GOT3 (cell line): ENCODE measurements at places on chromosomes 7 and 10.

DNA sequence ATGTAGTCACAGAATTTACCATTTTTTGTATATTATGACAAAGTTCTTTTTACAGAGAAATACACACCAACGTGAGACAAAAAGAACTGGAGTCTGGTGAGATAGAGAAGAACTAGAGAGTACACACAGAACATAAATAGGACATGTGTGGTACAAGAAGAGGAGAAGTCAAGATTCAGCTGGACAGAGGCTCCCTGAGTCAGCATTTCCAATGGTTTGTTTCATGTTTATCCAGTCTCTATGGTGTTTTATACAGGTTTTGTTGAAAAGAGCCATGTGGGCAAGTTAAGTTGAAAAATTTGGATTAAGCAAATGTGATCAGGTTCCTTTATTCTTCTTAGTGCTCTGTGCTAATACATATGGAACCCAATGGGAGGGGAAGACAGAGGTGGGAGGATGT is 105.5 kb upstream of the AKR1E2 start:
- DNase-seq = no peak

- DNase-seq = no peak
Observed at GRCh38 chr7:95929710-95930280, 157.4 kb downstream of the DYNC1I1 start.

DNA sequence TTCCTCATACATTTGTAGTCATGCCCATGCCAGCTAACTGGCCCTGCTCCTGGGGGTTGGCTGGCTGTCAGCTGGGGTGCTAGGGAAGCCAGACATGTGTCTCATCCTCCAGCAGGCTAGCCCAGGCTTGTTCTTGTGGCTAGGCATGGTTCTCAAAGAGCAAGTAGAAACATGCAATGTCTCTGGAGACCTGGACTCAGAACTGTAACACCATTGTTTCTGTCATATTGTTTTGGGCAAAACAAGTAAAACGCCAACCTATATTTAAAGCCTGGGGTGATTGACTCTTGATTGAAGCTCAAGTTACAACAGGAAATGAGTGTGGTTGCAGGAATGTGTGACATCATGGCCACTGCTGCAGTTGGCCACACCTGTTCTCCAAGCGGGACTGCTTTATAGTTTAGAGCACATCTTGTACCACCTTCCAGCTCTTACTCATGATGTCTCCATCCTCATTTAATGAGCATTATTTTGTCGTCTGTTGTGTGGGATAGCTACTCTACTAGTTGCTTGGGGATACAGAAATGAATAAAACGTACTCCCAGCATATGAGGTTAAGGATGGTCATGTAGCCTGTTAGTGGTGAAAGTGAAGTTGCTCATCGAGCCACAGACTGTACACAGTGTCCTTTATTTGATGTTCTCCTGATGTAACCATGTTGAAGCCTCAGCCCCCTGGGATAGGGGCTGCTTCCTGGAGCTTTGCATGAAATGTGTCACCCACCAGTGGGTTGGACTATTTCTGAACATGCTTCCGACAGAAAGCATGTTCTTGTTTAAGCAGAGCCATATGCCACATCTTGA is 168.4 kb downstream of the SORCS3 start:
- DNase-seq = no peak

DNA sequence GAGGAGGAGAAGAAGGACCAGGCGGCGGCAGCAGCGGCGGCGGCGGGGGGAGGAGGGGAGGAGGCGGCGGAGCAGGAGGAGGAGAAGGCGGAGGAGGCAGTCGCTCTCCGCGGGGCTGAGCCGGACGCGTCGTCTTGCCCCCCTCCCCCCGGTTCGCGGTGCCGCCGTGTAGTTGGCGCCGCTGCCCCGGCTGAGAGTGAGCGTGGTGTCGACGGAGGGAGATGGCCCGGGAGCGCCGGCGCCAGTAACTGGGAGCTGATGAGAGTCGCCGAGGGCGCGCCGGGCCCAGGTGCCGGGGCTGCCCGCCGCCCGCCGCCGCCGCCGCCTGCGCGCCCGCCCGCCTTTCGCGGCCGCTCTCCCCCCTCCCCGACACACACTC is 257 bp downstream of the WAC start:
- DNase-seq = no peak

- no peak for DNase-seq
Observed at GRCh38 chr7:28505014-28505413, 92.7 kb downstream of the CREB5 start.

DNA sequence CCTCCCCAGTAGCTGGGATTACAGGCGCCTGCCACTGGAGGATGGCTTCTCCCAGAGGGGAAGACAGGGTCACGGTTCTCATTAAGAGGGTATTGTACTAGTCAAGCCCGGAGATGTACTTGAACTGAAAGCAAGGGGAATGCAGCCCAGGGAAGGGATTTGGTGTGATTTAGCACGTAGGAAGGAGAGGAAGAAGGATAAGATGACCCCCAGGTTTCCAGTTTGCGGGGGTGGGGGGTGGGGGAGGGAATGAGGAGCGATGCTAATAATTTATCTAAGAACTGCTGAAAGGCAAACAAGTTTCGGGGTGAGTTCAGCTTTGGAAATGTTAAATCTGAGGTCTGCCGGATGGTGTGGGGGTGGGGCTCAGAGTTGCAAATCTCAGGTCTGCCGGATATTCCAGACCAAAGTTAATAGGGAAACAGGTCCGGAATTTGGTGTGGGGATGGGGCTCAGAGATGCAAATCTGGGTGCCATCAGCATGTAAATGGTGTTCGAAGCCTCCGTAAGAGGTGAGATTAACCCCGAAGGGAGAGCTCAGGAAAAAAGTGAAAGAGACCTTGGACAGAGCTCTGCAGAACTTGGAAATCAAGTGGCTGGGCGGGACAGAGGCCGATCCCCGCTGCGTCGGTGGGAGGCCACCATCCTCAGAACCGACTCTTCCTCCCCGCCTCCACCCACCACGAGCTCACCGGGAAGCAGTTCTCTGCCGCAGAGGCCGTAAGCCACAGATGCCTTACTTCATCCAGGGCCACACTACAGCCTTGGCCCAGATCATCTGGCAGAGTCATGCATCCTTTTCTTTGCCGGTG is 1.6 kb upstream of the SEPHS1 start:
- no peak for DNase-seq

GRCh38 chr10:124170631-124171030 is 77.2 kb upstream of the CHST15 start:
- no peak for DNase-seq

DNA sequence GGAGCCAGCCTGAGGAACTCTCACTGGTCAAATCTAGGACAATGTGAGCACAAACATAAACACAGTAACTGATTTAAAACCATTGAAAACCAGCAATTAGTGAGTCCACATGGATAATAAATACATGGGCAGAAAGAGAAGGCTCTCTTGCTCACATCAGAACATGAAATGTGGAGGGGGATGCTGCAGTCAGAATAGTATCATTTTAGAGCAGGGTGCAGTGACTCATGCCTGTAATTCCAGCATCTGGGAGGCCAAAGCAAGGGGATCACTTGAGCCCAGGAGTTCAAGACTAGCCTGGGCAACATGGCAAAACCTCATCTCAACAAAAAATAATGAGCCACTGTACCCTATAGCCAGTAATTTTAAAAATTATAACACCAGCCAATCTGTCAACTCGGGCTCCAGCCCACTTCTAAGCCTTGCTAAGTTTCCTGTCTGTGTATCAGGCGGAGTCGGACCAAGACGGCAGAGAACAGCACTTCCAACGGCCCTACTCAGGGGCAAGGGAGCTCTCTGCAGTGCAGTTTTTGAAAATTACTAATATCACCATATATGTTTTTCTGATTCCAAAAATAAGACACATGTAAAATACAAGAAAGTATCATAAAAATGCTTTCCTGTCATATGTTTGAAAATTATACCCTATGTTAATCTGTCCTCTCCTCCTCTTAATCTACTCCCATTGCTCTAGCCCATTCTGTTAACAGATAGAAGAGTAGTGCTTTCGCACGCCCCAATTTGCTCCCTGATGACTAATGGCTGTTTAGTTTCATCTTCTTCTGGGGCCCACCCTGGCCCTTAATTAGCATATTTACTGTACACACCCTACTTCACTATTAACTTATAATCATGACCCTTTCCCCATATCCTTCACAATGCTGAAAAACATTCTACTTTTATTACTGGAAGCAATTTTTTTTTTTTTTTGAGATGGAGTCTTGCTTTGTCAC is 17.1 kb downstream of the URGCP start:
- DNase-seq = no peak

- DNase-seq = no peak
Observed at GRCh38 chr10:26755443-26755903, 58.0 kb downstream of the PDSS1 start.

GRCh38 chr7:15625466-15625865 is 61.0 kb downstream of the MEOX2 start:
- DNase-seq = no peak

DNA sequence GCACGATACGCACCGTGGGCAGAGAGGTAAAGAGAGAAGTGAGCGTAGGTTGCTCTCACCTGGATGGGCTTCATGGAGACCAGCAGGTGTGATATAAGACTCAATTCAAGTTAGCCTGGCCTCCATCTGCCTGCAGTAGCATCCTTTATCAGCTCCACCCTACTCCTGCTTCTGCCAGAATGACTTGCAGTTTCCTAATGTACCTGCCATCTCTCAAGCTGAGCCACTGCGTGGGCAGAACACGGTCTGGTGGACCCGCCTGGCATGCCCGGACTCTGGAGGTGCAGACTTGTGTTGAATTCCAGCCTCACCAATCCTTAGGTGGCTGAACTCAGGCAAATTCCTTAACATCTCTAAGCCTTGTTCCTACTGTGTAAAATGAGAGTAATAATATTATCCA is 64.3 kb downstream of the STEAP1B start:
- no peak for DNase-seq

- no peak for DNase-seq
Observed at GRCh38 chr7:39734633-39735004, 111.2 kb downstream of the RALA start.

DNA sequence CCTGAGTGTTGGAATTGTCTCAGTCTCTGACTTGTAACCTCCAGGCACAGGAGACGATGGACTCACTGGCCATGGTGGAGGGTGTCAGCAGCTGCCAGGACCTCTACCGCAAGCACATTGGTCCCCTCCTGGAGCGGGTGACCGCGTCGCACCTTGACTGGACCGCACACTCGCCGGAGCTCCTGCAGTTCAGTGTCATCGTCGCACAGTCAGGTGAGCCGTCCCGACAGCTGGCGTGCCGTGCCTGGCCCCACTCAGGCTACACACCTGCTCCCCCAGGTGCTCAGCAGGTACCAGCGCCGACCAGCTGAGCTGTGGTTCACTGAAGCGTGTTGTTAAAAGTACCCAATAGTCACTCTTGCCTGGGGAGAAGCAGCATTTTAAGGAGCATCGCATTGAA is 36.7 kb upstream of the PRKAR1B start:
- no peak for DNase-seq

DNA sequence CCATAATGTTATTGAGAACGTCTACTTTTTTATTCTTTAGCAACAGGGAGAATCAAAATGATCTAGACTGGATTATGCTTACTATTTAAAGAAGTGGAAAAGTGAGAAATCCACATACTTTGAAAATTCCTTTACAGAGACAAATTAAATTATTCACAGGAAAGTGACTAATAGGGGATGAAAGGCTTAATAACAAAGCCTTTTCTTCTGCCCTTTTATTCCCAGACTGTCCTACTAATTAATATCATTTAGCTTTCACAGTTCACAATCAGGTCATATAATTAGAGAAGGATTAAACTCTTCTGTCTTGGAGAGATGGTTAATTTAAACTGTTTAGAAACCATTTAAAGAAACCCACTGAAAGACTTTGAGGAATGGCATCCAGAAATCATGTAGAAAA is 58.8 kb downstream of the ARL4A start:
- no peak for DNase-seq

DNA sequence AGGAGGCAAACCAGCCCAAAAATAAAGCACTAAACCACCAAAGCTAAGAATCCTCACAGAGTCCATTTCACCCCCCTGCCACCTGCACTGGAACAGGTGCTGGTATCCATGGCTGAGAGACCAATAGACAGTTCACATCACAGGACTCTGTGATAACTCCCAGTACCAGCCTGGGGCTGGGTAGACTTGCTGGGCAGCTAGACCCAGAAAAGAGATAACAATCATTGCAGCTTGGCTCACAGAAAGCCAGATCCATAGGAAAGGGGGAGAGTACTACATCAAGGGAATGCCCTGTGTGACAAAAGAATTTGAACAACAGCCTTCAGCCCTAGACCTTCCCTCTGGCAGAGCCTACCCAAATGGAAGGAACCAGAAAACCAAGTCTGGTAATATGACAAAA is 13.6 kb upstream of the SLC25A28 start:
- no peak for DNase-seq

GRCh38 chr7:112744818-112745217 is 45.4 kb downstream of the TMEM168 start:
- DNase-seq = no peak

- DNase-seq = no peak
Observed at GRCh38 chr10:63156236-63156635, 23.1 kb downstream of the NRBF2 start.

DNA sequence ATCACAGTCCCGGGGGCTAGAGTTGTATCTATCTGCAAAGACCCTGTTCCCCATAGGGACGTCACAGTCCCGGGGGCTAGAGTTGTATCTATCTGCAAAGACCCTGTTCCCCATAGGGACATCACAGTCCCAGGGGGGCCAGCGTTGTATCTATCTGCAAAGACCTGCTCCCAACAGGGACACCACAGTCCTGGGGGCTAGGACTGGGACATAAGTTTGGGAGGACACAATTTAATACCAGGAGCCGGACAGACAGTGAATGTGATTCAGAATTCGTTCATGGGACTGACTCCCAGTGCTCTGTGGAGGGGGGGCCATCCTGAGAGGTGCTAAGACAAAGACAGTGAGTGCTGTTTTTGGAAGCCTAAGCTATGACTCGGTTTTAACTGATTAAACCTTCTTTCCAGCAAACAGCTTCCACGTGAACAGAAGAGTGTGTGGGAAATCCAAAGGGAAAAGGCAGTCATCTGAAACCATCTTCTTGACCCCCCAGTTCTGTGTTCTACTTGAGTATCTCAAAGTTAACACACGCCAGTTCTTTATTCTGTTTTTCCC is 153.0 kb downstream of the DIP2C start:
- DNase-seq = no peak

GRCh38 chr10:131187274-131187673 is 124.2 kb downstream of the TCERG1L start:
- no peak for DNase-seq

- DNase-seq = no peak
Observed at GRCh38 chr10:113992471-113993011, 51.1 kb upstream of the ADRB1 start.

GRCh38 chr10:112634096-112634830 is 187.2 kb downstream of the VTI1A start:
- DNase-seq = no peak

DNA sequence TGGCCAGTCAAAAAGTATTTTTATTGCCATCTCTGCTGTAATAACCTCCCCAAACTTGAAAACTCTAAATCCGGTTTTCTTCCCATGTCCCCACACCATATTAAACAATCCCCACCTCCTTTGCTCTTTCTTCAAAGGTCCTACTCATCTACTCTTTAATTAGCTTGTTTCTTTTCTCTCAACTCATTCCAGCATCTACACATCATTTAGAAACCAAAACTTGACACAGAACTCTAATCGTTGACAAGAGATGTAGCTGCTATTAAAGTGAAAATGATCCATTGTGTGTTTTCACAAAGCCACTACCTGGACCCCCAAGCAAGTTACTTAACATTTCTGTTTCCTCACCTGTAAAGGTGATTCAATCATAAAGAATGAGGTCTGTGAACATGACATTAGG is 436.3 kb upstream of the NPVF start:
- no peak for DNase-seq
